Ecto neural progenitor cell (in vitro differentiated cells): ENCODE measurements at places on chromosomes 5 and 9.

- no peak for DNase-seq
Observed at GRCh38 chr9:2697492-2697891, 19.8 kb upstream of the KCNV2 start.

DNA sequence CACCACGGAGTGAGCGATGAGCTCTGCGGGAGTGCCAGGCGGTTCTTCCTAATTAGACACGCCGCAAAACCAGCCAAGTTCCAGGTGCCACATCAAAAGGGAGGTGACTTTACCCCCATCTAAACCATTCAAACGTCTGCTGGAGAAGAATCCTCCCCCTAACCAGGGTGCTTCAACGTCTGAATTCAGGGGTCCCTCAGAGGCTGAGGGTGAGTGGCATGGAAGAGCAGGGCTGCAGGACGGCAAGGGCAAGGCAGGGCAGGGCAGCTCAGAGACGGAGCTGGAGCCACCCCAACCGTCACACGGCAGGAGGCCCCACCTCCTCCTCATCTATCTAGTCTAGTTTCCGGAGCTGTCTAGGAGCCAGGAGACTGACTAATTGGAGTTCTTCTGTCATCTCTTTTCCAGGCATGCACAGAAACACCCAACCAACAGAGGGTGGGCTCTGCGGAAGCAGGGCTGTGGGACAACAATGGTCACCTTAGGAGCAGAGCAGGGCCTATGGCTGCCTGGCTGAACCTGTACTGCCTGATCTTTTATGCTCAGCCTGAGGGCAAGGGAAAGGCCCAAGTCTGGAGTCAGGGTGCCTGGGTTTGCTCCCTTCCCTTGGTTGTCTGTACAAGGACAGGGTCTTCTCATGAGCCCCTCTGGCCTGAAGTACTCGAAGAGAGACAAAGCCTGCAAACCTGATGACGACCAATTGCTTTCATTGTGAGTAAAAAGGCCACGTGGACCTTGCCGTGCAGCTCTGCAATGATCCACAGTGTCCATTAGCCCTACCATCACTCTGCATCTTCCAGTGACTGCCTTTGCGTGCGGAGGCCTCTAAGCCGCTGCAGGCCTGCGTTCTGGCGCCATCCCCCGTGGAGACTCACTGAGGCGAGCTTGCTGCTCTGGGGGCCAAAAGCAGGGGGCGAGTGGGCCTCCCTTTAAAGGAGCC lies 81.0 kb upstream of the SLC25A51 start:
- DNase-seq = no peak

- DNase-seq = no peak
Observed at GRCh38 chr5:73171495-73171894, 1.5 kb upstream of the TMEM174 start.

DNA sequence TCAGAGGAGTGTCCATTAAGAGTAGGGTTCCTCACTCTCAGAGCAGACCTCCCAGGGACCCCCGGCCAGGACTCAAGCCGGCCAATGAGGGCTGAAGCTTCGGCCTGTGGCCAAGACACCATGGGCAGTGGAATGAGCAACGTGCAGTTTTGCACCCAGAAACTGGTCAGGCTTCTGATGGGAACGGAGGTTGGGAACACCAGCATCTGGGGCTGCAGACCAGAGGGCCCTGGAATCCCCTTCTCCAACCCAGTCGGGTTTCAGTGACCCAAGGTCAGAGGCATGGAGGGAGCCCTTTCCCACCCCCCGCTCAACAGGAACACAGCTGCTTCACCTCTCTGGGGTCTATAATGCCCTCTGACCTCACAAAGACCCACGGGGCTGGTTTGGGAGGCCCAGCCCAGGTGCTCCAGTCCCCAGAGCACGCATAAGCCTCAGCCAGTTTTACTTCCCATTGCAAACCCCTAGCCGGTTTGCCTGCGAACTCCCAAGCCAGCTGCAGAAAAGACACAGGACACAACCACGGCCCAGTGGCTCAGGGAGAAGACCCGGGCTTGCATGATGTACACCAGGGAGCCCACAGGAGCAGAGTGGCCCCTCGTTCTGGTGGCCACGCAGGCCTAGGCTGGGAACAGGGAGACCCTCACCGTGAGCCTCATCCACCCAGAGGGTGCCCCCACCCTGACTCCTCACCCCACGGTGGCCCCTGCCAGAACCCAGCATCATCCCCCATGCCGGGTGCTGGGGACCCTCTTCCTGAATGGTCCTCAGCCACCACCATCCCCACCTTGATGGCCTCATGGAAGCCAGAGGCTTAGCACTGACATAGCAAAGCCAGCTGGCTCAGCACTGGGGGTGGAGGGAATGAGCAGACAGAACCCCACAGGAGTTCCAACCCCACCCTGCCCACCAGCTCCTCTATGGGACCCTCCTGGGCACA lies 30.6 kb downstream of the VAV2 start:
- no peak for DNase-seq

DNA sequence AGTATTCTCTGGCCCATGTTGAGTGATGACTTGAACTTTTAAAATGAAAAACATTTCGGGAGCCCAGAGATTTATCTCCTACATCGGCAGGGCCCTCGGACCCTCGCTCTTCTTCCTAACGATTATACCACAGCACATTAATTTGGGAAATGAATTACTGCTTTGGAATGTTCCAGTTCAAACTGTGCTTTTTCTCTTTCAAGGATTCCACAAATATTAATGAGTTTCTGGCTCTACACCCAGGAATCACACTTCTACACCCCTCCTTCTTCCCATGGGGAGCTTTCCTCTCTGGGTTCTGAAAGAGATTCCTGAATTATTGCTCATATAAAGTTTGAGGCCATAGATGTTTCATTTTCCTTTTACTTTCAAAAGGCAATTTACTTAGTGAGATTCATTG lies 41.2 kb downstream of the NSG2 start:
- DNase-seq = no peak

GRCh38 chr9:94881023-94881422 lies 154.5 kb downstream of the AOPEP start:
- DNase-seq = no peak

DNA sequence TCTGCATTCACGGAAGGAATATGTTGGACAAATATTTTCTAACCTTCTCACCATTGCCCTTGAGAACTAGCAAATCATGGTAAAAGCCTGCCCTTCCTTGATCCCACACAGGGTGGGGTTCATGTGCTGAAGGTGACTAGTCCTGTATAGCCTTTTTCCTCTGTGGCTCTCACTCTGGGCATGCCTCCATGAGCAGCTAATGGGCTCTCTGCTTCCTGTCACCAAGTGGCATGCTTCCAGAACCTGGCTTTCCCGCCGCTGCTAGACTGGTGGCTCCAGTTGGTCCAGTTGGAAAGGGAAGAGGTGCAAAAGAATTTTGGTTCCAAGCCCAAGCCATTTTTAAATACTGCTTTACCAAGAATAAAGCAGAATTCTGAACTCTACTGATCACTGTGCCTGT lies 35.5 kb downstream of the FBXO10 start:
- DNase-seq = no peak
